ENCODE measurements at places on chromosomes 3 and 15.

- DNase-seq: no peak
Measured at GRCh38 chr15:75235760-75236729, 22.1 kb upstream of the GOLGA6C start.

DNA sequence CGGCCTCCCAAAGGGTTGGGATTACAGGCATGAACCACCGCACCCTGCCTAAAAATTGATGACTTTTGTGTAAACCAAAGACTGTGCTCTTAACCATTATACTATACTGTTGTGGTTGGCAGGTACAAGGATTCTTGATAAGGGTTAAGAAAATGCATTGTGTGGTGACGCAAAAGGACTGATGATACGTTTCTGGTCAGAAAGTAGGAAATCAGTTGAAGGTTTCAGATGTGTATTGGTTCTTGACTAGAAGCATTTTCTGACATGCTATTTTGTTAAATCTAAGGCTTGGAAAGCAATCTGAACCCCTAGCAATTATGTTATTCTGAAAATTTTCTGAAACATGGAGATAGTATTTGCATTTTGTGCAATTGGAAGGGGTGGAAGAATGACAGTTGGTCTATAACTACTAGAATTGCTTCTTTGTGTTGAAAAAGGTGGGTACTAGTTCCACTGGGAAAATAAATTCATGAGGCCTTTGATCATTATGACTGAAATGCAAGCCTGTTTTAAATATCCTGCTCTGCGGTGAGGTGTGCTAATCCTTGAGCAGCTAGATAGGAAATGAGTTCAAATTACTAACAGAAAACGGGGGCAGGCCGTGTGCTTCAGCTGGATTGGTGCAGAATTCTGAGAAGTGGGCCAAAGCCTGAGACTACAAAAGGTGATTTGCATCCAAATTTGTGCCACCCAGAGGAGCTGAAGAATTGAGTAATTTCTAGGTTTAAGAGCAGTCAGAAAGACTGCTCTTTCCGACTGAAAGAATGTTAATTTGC is 66.0 kb upstream of the LRRFIP2 start:
- no peak for DNase-seq

DNA sequence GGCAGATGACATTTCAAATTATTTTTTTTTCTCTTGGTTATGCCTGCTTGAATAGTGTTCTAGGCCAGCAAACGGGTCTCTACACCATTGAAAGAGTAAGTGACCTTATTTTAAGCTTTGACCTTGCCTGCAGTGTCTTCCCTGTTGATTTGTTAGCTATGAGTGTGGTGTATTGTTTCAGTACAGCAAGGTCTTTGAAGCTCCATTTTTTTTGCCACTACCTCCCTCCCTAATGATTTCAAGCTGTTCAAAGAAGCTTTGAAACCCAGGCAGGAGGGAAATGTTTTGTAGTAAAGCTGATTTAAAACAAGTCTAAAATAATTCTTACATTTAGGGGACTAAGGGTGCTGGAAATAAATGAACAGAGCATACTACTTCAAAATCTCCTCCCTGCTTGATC is 1249.8 kb downstream of the ROBO1 start:
- no peak for DNase-seq

- no peak for DNase-seq
Measured at GRCh38 chr3:60289341-60290121, 961.7 kb downstream of the FHIT start.

GRCh38 chr3:5294356-5294755 is 106.8 kb downstream of the EDEM1 start:
- DNase-seq: no peak

DNA sequence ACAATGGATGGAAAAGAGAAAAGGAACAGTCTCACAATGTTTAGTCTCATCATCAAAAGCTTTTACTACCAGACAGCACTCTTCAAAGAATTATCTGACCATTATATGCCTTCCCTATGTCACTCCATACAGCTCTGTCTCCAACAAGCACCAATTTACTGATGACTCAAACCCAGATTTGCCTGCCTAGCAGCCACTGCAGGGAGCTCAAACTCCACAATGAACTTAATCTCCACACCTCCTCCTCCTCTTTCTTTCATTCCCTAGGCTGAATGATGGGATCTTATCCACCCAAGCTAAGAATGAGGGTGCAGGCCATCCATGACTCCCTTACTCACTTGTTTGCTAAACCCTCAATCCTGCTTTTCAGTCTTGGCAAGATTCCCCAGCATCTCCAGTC is 45.5 kb downstream of the NBEAL2 start:
- DNase-seq: no peak

GRCh38 chr3:122356402-122356801 is 26.6 kb downstream of the MIX23 start:
- DNase-seq: peak; percentile 71

- no peak for DNase-seq
Measured at GRCh38 chr3:170867143-170867937, 2.7 kb downstream of the RPL22L1 start.

DNA sequence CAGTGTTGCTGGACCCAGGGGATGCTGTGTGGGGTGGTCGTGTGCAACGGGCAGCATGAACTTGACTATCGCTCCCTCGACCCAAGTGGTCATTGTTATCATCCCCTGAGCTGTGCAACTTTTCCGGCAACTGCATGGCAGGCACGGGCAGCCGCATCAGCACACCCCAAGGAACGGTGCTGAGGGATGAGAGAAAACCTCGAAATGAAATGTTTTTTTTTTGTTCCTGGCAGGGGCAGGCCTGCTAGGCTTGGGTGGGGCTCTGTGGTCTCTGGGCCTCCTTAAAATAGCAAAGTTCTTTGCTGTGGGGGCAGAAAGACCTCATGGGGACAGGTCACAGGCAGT is 51.4 kb downstream of the CORO2B start:
- no peak for DNase-seq

GRCh38 chr15:38005953-38006808 is 71.7 kb downstream of the TMCO5A start:
- DNase-seq: no peak

GRCh38 chr15:42149493-42150218 is 6.8 kb downstream of the PLA2G4F start:
- no peak for DNase-seq

GRCh38 chr15:90869601-90870353 is 1.4 kb downstream of the FURIN start:
- no peak for DNase-seq

DNA sequence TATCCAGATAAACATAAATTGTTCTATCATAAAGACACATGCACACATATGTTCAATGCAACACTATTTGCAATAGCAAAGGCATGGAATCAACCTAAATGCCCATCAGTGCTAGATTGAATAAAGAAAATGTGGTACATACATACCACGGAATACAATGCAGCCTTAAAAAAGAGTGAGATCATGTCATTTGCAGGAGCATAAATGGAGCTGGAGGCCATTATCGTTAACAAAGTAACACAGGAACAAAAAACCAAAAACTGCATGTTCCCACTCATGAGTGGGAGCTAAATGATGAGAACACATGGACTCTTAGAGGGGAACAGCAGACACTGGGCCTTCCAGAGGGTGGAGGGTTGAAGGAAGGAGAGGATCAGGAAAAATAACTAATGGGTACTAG is 79.2 kb downstream of the SH3GL3 start:
- no peak for DNase-seq

- DNase-seq: no peak
Measured at GRCh38 chr3:27220166-27220565, 149.0 kb downstream of the NEK10 start.

DNA sequence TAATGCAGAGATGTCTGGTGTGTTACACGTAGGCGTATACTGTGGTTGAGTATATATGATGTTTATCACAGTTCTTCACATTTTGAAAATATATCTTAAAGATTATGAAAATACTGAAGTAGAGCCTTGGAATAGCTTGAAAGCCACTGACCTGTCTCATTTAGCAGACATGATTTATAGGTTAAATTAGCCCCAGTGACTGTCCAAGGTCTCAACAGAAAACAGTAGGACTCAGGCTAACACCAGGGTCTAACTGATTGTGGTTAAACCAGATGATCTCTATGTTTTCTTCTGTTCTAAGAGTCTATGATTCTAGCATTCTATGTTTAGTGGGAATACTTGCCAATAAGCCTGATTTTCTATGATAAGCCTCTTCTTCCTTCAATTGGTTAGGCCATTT is 166.4 kb upstream of the NR2E3 start:
- DNase-seq: no peak
